GM10248 (cell line): ENCODE measurements at places on chromosomes 6 and 20.

- no peak for DNase-seq
Observed at GRCh38 chr20:51955756-51956155, 153.4 kb upstream of the SALL4 start.

DNA sequence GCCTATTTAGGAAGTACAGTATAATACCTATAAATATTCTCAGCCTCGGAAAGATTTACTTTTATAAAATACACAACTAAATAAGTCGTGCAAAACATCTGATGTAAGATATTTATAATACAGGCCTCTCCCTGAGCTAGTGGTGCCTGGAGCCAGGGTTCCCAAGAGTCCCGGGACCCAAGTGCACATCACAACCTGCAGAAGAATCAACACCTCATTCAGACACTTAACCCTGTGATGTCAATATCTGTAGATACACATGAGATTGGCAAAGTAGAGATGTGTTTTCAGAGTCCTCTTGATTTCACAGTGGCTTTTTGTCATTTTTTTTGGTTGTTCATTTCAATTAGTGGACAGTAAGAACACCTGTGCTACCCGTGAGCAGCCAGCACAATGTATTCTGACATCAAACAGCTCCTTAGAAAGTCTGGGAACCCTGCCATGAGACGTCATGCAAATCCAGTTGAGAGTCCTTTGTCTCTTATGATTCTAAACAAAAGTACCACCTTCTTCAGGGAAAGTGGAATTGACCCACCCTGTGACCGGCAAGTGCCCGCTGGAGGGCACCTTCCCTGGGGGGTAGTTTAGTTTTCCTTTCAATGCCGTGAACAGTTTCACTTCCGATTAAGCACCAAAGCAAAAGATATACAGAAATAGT lies 101.6 kb downstream of the DACT2 start:
- DNase-seq, result no peak

- no peak for DNase-seq
Observed at GRCh38 chr6:75275067-75275466, 9.5 kb downstream of the TMEM30A start.

- peak; percentile 61 for DNase-seq
Observed at GRCh38 chr6:46217671-46218131, 46.9 kb upstream of the ENPP5 start.

DNA sequence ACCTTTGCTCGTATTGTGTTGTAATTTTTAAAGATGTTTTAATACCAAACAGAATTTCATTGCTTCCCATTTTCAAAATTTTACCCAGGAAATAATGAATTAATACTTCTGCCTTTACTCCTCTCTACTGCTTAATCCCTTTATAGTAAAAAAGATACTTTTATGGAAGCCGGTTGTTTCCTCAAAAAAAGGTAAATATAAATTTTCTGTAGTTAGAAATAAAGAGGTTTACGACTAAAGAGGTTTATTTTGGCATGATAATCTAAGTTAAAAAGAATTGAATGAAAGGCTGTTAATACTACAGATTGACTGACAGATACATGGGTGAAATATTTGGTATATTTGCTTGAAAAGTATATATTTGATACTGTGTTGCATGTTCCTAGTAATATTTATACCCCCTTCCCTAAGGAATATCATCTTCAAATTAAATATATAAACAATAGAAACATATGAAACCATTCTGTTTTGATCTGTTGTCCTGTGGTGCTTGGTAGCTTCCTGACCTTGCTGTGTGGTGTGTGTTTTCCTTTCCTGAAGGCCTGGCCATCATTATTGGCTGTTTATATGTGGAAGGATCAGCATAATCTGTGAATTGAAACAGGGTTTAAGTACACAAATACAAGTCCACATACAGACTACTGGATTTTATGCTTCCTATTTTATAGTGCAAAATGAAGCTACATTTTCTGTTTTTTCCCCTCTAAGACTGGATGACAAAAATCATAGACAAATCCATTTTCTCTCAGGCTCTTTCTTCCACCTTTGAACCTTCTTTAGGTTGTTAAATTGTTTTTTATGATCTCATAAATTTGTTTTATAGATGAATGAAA lies 2.3 kb downstream of the LIN28B start:
- no peak for DNase-seq

- no peak for DNase-seq
Observed at GRCh38 chr6:159170999-159171712, 2.0 kb downstream of the FNDC1 start.

- DNase-seq, result peak; percentile 29
Observed at GRCh38 chr6:551405-551804, 105.5 kb downstream of the HUS1B start.

DNA sequence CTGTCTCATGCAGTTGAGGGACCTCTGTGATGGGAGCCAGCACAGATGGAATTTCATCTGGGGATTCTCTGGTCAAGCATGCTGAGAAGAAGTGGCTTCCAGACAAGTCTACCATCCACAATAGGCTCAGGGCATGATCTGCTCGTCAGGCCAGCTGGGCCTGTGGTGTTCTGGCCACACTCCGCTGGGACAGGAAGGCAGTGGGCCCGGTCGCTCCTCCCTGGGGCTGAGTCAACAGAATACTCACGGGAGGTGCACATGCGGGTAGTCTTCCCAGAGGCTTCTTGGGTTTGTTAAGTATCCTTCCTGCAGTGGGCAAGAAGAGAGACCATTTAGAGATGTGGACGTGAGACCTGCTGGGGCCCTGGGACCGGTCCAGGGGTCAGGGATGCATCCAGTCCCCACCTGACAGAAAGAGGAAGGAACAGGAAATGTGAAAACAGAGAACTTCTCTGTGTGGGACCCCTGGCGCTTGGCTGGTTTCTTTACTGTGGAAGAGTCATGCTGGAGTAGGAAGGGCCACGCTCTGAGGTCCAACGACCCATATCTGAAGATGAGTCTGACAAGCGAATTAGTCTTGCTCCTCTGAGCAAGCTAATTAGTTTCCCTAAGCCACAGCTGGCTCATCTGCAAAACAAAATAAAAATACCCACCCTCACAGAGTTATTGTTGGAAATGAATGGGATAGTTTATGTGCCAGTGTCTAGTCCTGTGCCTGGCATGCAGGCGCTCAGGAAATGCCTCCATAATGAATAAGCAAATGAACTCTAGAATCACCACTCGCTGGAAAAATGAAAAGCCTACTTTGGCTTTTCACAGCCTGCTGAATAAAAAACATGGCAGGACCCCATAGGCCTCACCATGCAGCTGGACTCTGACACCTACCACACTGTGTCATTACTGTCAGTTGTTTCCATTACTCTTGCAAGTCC lies 67.3 kb downstream of the TRAM2 start:
- DNase-seq, result no peak

GRCh38 chr6:1864496-1864895 lies 254.8 kb downstream of the FOXC1 start:
- no peak for DNase-seq

- DNase-seq, result no peak
Observed at GRCh38 chr6:13267142-13267651, 61.1 kb downstream of the TBC1D7 start.

DNA sequence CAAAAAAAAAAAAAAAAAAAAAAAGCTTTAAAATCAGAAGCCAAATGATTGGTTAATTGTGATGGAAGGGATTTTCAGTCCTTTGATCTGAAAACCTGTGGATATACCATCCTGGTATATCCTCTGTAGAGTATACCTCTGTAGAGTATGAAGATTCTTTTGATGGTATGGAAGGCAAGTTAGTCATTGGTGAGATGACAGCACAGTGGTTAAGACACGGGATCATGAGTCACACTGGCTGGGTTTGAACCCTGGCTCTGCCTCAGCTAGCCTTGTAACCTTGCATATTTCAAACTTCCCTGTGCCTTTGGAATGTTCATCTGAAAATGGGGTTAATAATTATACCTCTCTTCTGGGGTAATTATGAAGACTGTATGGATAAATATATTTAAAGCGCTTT lies 179.3 kb downstream of the CARMIL1 start:
- DNase-seq, result no peak

DNA sequence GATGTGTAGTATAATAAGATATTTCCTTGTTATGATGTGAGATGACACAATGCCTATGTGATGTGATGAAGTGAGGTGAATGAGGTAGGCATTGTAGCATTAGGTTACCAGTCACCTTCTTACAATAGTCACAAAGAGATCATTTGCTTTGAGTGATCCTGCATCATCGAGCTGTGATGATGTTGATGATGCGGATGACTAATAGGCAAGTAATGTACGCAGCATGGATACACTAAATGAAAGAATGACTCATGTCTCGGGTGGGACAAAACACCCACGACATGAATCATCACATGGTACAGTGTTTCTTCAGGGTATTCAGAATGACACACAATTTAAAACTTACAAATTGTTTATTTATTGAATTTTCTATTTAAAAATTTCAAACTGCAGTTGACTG lies 806.3 kb upstream of the GJE1 start:
- no peak for DNase-seq
